ENCODE measurements at places on chromosomes 4 and X.

DNA sequence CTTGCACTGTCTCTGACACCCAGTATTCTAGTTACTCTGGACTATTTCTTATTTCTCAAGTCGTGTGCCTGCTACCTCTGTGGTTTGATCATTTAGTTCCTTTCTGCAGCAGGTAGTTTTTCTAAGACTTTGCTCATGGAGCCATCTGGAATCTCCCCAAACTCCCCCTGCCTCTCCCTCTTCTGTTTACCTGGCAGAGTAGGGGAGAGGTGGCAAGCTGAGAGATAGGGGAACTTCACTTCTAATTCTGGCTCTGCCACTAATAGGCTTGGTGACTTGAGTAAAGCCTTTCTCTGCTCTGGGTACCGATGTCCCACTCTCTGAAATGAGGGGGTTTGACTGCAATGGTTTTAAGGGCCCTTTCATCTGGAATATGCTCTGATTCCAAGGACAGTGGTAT, 141.3 kb downstream of the CPEB2 start:
- DNase-seq = no peak

DNA sequence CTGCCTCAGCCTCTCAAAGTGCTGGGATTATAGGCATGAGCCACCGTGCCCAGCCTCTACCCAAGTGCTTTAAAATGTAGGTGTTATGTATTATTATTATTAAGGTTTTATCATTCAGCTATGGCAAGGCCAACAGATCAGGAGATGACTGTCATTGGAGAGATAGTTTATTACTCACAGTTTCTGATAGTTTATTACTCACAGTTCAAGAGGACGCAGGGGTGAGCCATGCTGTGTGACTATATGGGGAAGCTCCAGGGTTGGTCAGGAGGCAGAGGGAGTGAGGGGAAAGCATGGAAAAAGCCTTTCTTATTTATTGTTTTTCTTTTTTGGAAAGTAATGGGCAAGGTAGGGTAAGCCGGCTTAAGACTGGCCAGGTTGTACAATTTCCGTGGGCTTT, 25.4 kb upstream of the ARSD start:
- DNase-seq = no peak

DNA sequence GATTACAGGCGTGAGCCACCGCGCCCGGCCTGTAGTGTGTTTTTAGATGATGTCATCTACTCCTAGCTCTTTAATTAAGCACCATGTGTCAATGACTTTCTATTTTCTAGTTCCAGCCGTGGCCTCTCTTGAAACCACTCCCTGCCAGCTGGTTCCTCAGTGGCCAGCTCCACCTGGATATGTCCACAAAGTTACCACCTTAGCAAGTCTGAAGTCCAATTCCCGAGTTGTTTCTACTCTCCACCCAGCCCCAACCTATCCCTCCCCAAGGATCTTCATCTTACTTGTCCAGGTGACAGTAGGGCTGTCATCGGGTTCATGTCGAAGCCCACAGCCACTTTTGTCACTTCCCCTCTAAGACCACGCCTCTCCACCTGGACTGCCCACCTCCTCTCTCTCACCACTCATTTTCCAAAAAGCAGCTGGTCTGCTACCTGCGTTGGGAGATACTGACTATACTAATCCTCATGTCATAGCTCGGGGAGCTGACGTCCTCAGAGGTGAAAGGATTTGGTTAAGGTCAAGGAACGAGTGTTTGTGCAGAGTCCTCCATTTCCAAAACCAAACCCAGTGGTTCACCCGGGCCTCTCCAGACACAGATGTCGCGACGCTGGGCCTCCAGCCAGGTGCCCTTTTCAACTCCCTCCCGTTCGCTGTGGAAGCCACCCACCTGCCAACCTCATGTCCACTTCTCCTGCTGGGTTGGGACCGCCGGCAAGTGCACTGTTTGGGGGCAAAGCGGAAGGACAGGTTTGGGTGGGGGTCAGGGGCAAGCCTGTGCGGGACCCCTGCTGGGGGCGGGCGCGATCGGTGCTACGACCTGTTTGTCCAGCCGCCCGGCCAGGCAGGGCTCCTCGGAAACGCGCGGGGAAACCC, 704 bp downstream of the FAM3A start:
- DNase-seq = no peak

DNA sequence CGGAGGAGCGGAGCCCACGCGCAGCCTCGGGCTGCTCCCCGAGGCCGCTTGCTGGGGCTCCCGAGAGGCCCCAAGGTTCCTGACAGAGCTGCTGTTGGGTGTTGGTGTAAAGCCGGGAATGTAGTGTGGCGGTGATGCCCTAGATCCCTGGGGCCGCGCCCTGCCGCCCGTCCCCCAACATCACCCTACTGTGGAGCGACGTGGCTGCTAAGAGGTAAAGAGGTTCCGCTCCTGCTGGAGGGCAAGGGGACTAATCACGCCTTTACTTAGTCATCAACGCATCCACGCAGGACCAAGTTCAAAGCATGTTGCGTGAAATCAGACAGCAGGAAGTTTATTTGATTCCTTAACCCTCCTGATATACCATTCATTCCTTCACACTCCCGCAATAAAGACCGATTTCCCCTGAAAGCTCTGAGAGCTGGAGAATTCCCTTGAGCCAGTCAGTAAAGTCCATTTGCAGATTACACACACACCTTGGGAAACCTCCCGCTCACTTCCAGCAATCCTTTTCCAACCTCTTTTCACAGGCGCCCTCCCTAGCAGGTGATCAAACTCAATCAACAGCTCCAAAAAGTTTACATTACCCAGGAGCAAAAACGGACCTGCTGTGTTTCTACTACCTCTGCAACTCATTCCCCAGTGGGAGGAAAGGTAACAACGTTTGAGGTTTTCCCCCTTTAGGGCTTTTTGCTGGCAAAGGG, 579 bp upstream of the GABRA2 start:
- DNase-seq = no peak

DNA sequence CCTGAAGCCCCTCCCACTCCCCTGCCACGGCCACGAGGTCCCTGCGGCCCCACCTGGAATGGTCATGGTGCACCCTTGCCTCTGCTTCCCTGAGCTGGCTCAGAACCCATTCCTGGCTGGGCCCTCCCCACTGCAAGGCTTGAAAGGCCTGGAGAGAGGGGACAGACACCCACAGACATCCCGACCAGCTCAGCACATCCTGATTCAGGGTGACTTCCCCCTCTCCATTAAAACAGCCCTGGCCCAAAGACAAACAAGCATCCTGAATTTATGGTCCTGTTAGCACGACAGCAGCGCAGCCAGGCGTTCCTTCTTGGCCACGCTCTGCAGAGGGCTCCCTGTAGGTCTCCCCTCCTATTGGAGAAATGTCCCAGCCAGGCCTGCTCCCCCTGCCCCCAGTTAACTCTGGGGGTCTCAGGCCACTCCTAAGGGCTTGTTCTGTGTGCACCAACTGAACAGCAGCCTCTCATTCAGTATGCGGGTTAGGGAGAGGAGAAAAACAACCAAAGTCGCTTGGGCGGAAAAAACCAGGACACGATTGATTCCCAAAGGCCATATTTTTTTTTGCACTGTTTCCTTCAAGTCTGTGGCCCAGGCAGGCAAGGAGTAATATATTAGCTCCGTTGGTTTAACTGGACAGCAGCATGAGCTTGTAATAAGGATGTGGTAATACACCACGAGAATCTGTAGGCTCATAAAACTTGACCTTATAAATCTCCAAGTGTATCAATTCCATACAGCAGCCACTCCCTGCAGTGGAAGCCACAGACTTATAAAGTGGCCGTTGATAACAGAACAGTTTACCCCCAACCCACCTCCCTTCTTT, 106.7 kb upstream of the MSX1 start:
- DNase-seq = no peak
